ENCODE measurements at places on chromosomes 5 and 9.

- DNase-seq = no peak
Measured at GRCh38 chr5:110256298-110256697, 470.2 kb downstream of the TMEM232 start.

- no peak for DNase-seq
Measured at GRCh38 chr9:107945493-107945892, 455.9 kb upstream of the KLF4 start.

DNA sequence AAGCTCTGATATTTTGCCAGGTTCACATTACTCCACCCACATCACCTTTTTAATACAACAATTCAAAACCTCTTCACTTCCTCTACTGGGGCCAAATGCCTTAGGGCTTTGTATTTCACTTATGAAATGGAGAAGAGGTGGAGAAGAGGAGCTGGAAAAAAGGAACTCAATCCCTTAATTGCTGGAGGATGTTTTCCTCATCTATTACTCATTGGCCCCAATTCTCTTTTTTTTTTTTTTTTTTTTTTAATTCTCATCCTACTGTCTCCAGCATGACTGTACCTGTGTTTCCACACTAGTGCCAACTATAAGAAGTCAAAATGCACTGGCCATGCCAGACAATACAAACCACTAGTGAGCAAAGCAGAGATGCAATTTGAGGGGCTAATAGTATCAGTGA is 20.9 kb downstream of the FAM13B start:
- DNase-seq = no peak

- no peak for DNase-seq
Measured at GRCh38 chr5:83745816-83746215, 25.2 kb upstream of the HAPLN1 start.

- no peak for DNase-seq
Measured at GRCh38 chr9:131126059-131126426, 657 bp downstream of the NUP214 start.

DNA sequence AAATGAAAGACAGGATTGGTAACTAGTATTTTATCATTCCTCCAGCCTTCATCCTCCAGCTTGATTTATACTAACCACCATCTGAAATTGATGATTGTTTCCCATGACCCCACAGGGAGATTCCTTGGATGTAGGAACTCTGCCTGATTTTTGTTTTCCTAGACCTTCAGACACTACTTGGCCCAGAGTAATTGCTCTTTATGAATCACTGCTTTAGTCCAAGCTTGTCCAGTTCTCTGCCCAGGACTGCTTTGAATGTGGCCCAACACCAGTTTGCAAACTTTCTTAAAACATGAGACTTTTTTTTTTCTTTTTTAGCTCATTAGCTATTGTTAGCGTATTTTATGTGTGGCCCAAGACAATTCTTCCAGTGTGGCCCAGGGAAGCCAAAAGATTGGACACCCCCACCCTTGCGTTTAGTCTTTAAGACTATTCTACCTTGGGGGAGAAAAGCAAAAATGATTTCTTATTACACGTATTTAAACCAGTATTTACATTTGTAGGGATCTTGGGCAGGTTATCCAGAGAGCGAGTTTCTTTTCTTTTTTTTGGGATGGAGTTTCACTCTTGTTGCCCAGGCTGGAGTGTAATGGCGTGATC is 18.4 kb downstream of the BASP1 start:
- no peak for DNase-seq

DNA sequence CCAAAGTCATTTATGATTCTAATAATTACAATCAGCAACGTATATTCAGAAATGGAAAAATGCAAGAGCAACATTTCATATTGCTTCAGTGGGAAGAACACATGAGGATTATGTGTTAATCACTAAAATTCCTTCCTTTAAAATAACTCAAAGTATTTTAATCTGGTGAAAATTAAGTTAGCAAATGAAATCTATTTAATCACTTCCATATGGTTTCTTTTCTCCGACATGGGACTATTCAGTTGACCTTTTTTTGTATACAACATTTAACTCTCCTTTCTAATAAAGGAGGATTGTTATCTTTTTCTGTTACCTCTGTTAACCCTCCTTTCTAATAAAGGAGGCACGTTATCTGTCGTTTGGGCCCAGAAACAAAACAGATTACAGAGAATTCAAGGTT is 59.9 kb downstream of the HOMER1 start:
- no peak for DNase-seq

All from brain pericyte (primary cell).